T-helper 2 cell (primary cell): ENCODE measurements at places on chromosomes 4 and X.

DNA sequence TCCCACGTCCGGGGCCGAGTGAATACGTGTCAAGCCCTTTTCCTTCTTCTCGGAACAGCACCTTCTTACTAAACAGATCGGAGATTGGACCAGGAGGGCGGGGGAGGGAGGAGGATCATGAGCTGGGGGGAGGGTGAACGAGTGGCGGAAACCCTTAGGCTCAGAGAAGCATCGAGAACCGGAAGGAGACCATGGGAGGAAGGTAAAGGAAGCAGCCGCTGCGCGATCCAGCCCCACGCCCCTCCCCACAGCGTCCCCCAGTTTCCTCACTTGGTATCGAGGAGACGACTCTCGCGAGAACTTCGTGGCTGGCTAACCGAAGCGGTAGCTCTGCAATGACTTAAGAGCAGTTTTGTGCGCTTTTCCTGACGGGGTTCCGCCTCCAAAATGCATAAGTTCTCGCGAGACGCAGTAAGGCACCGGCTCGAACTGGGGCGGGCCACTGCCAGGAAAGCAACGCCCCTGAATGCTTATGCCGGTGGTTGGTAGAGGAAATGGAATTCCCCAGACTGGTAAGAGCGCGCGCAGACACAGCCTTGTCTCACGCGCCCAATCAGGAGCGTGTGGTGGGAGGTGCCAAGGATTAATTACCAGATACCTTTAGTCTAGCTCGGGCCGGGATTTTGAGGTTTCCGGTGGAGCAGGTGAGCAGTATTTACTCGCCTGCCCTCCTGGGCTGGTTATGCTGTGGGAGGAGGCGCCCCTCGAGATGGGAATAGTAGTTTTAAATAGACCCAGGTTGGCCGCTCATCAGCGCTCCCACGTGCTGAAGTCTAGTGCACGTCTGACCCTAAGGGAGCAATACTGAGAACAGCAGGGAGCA, 534 bp upstream of the UBE2D3 start:
- DNase-seq = peak; percentile 98

- no peak for DNase-seq
These were observed 121.9 kb downstream of the RRAGB start for GRCh38 chrX:55839485-55839884.

DNA sequence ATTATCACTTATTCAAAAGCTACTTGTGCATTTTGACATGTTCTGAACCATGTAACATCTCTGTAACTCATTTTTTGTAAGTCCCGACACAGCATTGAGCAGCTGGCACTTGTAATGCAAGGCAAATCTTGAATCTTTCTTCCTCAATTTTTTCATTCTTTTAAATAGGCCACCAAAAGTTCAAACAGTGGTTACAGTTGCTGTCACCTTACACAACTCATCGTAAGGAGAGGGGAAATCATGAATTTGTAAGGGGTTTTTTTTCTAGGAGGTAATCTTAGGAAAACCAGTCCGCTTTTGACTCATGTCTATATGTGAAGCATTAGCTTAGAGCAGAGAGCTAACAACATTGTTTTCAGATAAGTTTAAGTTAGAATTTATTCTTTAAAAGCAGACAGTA, 124.5 kb downstream of the PDLIM5 start:
- DNase-seq = no peak

- DNase-seq = no peak
These were observed 229.2 kb upstream of the INTU start for GRCh38 chr4:127403471-127404084.

DNA sequence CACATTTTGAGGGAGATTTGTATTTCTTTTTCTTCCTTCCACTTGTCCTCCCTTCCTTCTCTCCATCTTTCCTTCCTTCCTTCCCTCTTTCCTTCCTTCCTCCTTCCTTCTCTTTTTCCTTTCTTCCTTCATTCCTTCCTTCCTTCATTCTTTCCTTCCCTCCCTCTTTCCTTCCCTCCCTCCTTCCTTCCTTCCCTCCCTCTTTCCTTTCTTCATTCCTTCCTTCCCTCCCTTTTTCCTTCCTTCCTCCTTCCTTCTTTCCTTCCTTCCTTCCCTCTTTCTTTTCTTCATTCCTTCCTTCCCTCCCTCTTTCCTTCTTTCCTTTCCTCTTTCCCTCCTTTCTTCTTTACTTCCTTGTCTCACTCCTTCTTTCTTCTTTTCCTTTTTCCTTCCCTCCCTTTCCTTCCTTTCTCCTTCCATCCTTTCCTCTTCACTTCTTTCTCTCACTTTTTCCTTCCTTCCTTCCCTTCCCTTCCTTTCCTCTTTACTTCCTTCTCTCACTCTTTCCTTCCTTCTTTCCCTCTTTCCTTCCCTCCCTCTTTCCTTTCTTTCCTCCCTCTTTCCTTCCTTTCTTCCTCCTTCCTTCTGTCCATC, 74.4 kb downstream of the DHRSX start:
- no peak for DNase-seq

GRCh38 chrX:103666202-103667107, 20.0 kb downstream of the MORF4L2 start:
- DNase-seq = no peak

GRCh38 chr4:143514497-143514896, 995 bp downstream of the SMARCA5 start:
- DNase-seq = peak; percentile 9

DNA sequence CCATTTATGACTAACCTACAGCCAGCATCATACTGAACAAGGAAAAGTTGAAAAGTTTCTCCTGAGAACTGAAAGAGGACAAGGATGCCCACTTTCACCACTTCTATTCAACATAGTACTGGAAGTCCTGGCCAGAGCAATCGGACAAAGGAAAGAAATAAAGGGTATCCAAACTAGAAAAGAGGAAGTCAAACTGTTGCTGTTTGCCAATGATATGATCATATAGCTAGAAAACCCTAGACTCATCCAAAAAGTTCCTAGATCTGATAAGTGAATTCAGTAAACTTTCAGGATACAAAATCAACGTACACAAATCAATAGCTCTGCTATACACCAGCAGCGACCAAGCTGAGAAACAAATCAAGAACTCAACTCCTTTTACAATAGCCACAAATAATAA, 64.5 kb downstream of the CENPC start:
- DNase-seq = no peak

DNA sequence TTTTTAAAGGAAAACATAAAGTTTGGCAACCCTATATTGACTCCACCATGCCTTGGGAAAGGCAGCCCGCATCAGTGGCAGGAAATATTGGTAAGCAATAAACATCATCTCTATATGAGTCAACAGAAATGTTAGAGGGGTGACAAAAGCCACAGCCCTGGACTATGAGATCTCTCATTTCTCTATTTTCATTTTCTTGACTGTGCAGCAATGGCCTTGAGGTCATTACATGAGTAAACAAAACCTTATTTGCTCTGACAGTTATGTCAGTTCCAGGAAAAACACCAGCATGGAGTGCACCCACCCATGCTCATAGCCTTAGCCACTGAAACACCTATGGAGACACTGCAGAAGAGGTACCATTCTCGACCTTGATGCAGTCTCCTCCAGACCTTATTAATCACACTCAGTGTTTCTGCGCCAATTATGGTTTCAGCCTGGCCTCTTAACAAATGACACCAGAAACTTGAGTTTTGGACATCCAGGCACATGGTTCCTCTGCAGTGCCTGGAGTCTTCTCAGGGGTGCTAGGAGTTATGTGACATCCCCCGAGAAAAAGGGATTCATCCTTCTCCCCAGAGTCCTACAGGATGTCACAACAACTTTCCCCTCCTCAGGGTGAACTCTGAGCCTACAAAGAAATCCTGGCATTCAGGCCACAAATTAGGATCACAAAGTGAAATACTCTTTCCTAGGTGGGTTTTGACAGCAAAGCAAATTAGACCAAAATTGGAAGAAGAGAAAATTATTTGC, 16.0 kb upstream of the HPGD start:
- DNase-seq = no peak

GRCh38 chr4:108170631-108171338, 2.1 kb upstream of the LEF1 start:
- DNase-seq = no peak

GRCh38 chr4:114209584-114209983, 230.1 kb upstream of the ARSJ start:
- no peak for DNase-seq

DNA sequence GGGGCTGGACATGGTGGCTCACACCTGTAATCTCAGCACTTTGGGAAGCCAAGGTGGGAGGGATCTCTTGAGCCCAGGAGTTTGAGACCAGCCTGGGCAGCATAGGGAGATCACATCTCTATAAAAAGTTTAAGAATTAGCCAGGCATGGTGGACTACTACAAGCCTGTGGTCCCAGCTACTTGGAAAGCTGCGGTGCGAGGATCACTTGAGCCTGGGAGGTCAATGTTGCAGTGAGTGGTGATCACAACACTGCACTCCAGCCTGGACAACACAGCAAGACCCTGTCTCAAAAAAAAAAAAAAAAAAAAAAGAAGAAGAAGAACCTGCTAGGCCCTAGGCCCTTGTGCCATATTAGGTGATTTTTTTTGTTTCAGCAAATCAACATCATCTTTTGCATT, 12.2 kb downstream of the SRD5A3 start:
- no peak for DNase-seq

DNA sequence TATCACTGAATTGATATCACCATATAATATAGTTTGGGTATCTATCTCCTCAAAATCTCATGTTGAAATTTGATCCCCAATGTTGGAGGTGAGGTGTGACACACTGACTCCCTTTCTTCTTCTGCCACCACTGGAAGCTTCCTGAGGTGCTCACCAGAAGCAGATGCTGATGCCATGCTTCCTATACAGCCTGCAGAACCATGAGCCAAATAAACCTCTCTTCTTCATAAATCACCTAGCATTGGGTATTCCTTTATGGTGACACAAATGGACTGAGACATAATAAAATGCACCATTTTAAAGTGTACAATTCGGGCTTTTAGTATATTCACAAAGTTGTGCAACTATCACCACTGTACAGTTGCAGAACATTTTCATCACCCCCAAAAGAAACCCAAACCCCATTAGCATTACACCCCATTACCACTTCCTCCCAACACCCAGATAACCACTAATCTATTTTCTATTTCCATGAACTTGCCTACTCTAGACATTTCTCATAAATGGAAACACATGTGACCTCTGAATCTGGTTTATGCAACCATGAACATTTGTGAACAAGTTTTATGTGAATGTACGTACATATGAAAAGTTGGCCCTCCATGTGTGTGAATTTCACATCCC, 148.9 kb downstream of the OPHN1 start:
- DNase-seq = no peak

DNA sequence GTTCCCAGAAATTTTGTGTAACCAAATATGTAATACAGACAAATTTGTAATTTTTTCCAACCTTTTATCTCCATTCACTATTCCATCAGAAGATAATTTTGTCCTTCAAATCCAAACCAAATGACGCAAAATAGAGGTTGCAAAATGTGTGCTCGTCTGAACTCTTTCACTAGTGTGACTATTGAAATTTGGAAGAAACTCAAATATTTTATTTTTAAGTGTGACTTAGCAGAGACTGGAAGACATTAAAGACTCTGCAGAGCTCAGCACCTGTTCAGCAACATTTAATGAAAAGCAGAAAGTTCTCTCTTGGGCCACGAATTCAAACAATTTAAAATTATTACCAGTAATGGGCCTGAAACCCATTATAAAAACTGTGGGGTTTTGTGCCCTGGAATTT, 30.0 kb upstream of the APELA start:
- no peak for DNase-seq

DNA sequence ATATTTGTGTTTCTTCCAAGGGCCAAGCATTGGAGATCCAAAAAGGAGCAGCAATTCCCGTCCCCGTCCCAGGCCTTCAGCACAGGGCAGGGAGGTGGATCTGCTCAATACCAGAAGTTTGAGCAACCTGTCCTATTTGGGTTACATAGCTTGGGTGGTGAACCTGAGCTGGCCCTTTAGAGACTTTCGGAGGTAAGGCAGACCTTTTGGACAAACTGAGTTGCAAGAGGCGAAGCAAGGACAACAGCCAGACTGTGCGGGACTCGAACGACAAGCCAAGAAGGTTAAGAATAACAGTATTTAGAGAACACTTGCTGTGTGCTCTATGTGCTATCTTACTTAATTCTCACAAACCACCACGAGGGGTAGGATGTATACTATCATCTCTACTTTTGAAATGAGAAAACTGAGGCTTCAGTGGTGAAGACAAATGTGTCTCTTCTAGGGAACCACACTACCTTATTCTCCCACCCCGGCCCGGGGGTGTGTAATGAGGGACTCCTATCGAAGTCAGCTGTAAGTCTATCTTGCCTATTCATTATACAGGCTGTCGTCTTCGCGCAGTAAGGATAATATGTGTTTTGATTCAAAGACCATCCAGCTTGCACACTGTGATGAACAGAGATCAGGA, 1.3 kb downstream of the NOP14 start:
- peak; percentile 24 for DNase-seq

- DNase-seq = no peak
These were observed 40.1 kb upstream of the GAB1 start for GRCh38 chr4:143296397-143297067.

- DNase-seq = peak; percentile 9
These were observed 1.8 kb downstream of the SLC38A5 start for GRCh38 chrX:48468247-48468671.

- DNase-seq = no peak
These were observed 429.1 kb upstream of the FTHL17 start for GRCh38 chrX:31500921-31501320.

- no peak for DNase-seq
These were observed 5.3 kb downstream of the CWH43 start for GRCh38 chr4:48991357-48991756.

GRCh38 chrX:18294893-18295292, 59.6 kb downstream of the SCML2 start:
- no peak for DNase-seq

- no peak for DNase-seq
These were observed 9.1 kb downstream of the WFS1 start for GRCh38 chr4:6278801-6279197.

DNA sequence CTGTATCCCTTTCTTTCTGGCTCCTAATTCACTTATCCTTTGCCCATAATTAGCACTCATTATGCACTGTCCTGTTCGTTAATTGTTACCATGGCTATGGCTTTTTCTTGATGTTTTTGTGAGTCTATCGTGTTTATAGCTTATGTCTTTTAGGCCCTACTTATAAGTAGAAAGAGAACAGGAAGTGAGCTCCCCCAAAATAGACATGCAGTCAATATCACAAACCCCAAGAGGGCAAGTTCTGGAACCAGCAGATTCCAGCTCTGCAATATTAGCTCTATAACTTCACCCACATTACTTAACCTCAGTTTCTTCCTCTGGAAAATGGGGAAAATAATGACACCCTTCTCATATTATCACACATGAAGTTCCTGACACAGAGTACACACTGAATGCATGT, 7.4 kb upstream of the HS3ST1 start:
- no peak for DNase-seq

GRCh38 chr4:76108467-76109181, 34.1 kb downstream of the ART3 start:
- DNase-seq = no peak

GRCh38 chr4:183504930-183505610, at the start of gene ING2:
ING2 (plus strand) TSS chr4:183505058; CDS start chr4:183505196, 138 bp downstream.
- DNase-seq = no peak

DNA sequence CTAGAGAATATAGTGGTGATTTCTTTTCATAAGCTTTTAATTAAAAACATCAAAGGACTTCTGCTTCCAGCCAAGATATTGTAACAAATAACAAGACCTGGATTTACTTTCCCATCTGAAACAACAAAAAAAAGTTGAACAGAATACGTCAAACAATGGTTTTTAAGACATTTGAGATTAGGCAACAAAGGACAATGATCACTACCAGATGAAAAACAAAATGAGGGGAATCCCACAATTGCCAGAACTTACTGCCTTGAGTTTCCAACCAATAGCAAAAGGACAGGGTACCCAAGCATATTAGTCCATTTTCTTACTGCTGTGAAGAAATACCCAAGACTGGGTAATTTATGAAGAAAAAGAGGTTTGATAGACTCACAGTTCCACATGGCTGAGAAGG, 341.4 kb upstream of the INTU start:
- no peak for DNase-seq

GRCh38 chr4:152206646-152207377, 329.1 kb downstream of the FBXW7 start:
- no peak for DNase-seq
